ENCODE measurements at places on chromosomes 5 and 9.

DNA sequence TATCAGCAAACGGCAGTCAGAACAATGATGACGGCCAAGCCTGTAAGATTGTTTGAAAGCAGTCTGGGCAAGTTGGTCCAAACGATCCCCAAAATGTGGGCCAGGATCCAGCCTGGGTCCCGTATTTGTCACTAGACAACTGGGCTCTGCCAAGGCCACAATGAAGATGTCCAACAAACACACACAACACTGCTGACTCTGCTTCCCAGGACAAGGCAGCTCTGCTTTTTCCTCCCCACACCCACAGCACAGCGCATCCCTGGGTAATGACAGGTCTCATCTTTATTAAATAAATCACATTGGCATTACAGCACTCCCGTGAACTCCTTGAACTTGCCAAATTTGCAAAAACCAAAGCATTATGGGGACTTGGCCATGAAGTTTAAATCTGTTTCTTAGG is 424.1 kb upstream of the ACTBL2 start:
- DNase-seq = no peak

GRCh38 chr9:136587944-136588662 is 42.3 kb upstream of the NOTCH1 start:
- DNase-seq = no peak

DNA sequence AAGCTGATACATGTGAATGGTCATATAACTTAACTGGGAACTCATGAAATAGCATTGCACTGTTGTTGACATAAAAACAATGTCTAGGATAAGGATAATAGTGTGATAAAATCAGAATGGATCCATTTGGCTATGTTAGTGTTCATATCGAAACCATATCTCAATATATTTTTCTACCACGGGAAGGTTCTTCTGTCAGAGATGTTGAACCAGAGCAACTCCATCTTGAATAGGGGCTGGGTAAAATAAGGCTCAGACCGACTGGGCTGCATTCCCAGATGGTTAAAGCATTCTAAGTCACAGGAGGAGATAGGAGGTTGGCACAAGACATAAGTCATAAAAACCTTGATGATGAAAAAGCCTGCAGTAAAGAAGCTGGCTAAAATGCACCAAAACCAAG is 56.3 kb downstream of the FNIP1 start:
- DNase-seq = no peak

DNA sequence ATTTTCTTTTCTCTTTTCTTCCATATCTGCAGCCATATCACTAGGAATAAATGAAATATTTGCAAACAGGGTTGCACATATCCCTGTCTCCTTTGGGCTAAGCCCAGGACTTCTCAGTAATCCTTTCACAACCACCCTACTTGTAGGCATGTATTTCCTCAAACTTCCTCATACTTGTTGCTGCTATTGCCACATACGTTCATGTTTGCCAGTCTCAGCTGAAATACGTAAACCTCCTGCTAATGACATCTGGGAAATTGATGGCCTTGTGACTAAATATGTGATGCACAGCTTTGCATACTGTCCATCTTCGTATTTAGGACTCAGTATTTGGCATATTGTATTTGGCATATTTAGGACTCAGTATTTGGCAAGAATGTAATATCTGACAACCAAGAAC is 224.6 kb downstream of the PLK2 start:
- DNase-seq = no peak

DNA sequence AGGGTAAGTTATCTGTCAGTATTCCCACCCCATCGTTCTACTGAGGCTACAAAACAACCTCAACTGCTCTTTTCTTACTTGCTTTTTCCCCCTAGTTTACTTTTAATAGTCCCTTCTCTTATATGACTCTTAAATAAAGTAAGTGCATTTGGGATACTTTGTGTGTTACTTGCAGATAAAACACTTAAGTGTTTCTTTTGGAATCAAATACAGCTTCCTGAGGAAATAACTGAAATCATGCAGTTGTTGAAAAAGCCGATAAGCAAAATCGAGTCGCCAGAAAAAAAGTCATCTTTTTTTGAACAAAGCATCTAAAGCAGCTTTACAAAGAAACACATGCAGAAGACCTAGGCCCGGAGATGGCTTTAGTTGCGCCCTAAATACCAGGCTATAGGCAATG is 53.5 kb upstream of the EPB41L4A start:
- DNase-seq = no peak

- DNase-seq = no peak
These were observed 43.7 kb upstream of the ABL1 start for GRCh38 chr9:130791303-130791894.

- DNase-seq = no peak
These were observed 25.4 kb upstream of the NR3C1 start for GRCh38 chr5:143428738-143429420.

DNA sequence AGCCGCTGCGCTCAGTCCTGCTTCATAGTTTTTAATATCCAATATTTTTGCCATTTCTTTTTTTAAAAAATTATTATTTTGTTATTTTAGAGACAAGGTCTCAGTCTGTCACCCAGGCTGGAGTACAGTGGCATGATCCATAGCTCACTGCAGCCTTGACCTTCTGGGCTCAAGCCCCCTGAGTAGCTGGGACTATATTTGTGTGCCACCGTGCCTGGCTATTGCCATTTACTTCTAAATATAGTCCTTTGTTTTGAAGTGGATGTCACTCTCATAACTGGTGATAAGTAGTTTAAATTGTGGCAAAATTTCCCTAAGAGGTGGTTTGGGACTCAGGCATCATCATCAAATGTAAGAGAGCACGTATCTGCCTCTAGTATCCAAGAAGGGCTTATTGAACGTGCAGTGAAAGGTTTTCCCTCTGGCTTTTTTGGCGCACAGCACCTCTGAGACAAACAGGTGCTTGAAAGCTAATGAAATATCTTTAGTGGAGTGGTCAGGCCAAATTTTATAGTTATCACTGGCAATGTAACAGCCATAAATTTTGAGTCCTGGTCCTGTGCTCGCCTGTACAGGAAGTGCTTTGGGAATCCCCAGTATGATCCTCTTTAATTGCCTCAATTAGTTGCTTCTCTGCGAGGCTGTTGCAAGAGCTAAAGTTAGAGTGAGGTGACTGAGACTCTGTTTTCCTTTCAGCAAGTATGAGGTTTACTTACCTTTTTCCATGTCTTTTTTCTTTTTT is 14.8 kb downstream of the STXBP1 start:
- DNase-seq = no peak

GRCh38 chr5:81027481-81028058 is 67.4 kb downstream of the RASGRF2 start:
- no peak for DNase-seq

DNA sequence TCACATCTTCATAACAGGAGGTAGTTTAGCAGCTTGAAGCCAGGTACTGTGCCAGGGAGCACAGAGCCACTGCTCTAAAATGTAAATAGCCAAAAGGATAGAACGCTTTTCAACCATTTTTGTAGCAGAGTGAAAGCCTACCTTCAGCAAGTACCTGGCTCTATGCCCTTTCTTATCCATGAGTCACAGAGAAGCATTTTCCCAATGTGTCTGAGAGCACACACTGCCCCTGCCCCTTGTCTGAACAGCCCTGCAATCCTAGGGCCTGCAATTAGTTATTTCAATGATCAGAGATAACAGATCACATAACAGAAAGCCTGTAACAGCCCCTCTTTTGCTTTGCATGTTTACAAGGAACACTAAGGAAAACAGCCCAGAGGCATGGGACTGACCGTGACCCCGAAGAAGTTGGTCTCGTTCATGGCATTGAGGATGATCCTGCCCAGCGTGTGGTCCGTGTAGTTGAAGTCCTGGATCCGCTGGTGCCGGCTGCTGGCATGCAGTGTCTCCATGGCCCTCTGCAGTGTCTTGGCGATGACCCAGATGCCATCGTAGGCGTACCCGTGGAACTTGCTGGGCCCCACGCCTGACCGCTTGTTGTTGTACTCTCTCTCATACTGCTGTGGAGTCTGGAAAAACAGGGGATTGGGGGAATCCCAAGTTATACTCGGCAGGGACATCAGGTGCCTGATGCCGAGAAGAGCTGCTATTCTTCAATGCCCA is 198.3 kb upstream of the TBC1D2 start:
- DNase-seq = no peak

DNA sequence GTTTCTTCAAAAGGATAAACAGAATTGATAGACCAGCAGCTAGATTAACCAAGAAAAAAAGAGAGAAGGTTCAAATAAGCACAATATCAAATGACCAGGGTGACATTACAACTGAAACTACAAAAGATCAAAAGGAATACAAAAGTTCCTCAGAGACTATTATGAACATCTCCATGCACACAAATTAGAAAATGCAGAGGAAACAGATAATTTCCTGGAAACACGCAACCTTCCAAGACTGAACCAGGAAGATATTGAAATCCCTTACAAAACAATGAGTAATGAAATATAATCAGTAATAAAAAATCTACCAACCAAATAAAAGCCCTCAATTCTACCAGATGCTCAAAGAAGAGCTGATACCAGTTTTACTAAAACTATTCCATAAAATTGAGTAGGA is 252.1 kb downstream of the MCTP1 start:
- no peak for DNase-seq

DNA sequence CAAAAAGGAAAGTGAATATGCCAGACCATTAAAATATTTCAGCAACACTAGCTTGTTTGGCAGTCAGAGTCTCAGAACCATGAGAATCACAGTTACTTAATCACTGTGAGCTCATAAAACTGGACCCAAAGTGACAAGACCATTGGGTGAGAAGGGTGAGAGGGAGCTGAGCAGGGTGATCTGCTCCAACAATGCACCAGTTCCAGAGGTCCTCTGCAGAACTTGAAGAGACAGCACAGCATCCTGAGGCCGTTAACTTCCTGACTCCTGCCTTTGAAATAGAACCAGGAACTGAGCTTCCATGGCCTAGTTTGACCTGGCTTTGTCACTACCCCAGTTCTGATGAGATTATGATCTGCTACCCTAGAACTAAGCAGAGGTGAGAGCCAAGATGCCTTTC is 57.4 kb downstream of the NFIB start:
- no peak for DNase-seq

Data from dorsolateral prefrontal cortex (tissue), 122 donors.